ENCODE measurements at places on chromosomes 7 and 10. TPM values are rescaled to one million over a fixed set of nuclear protein-coding genes. Genes with fewer than 3 reads are reported as not detected.

RPEL1 gene
- total RNA-seq, result not detected

SPDYE5 gene
- total RNA-seq, result not detected

GRCh38 chr7:132368246-132368900, 207.9 kb downstream of the PLXNA4 start:
- H3K27ac ChIP-seq, result no peak overlapping the region
- no peaks in the 10 kb centered on the region for H3K36me3 ChIP-seq
- H3K4me1 ChIP-seq, result no peaks in the 10 kb centered on the region
- no peak for DNase-seq
- no peak overlapping the region for H3K4me3 ChIP-seq

- DNase-seq, result no peak
- H3K27ac ChIP-seq, result peak overlapping the region; percentile 51
- no peak overlapping the region for H3K4me3 ChIP-seq
- H3K36me3 ChIP-seq, result no peaks in the 10 kb centered on the region
These were observed 62.3 kb upstream of the AHR start for GRCh38 chr7:17236171-17236570.

DNA sequence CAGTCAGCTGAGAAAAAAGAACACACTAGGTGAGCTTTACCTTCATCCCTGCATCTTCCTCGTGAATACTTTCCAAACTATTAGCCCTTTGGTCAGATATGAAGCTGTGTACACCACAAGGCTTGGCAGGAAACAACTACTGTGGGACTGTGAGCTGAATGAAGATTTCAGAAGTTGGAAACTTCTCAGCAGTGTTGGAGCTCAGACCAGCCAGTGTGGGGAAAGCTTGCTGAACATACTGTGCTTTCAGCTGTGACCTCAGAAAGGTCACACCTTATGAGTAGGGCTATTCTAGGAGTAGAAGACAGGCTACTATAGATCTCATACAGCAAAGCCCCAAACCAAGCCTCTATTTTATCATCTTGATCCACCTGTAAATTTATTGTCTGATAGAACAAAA, 123.6 kb downstream of the EXOC4 start:
- no peak for DNase-seq
- H3K27me3 ChIP-seq, result no peaks in the 10 kb centered on the region
- no peak overlapping the region for H3K4me3 ChIP-seq
- peaks cover 5% of the 10 kb centered on the region for H3K36me3 ChIP-seq

DNA sequence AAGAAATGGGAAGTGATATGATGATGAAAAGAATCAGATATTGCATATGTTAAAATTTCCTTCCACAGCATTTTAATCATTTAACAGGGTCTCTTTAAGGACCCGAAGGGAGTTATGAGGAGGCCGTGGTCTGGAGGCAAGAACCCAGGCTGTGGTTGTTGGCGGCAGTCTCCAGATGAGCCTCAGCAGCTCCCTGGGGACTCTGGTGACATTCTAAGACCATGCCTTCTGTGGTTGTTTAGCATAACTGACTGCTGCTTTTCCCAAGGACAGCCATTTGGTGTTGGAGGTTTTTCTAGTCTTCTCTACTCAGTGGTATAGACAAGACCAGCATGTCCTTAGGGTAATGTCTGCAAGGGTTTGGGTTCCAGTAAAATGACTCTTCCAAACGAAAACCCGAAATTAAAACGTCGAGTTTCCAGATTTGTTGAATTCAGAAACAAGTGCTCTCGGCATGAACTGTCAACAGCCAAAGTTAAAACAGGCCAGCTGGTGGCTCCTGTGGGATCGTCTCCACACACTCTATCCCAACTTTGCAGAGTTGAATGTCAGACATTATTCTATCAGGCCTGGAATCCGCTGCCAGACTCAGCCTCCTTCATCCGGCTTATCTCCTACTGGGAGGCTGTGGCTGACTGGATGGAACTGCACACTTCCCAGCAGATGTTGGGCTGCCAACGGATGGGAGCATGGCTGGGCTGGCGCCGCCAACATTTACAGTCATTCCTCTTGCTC, 183.1 kb downstream of the TAX1BP1 start:
- no peaks in the 10 kb centered on the region for H3K36me3 ChIP-seq
- H3K4me1 ChIP-seq, result peaks cover 59% of the 10 kb centered on the region
- peaks cover 4% of the 10 kb centered on the region for H3K27me3 ChIP-seq
- H3K27ac ChIP-seq, result no peak overlapping the region
- DNase-seq, result no peak
- H3K4me3 ChIP-seq, result no peak overlapping the region

DNA sequence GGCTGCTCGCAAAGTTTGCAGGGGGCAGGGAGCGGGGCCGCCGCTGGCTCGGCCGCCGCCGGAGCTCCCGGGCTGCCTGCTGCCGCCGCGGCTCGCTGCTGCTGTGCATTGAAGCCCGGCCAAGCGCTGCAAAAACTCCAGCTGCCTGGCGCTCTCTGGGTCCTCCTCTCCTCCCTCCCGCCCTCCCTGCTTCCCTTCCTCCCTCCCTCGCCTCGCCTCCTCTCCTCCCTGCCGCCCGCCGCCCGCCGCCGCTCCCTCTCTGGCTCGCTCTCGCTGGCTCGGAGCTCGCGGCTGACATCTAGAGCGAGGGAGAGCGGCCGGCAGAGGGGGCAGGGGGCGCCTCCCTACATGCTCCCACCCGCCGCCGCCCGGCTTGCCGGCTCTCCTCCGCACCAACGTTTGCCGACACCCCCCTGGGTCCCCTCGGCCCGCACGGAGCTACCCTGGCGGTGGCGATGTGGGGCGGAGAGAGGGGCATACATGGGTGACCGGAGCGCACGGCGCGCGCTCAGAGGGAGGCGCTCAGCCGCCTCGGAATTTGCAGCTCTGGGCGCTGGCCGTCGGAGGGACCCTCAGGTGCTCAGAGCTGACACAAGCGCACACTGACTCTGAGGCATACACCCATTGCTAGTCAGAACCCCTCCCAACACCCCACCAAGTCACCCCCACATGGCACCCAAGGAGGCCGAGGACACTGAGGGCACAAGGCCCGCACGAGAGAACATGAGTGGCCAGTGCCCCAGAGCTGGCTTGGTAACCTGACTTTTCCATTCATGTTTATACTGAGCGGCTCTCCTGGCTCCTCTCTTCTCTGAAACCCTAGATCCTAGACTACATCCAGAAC, 1.2 kb upstream of the PLXNA4 start:
- H3K4me1 ChIP-seq, result no peaks in the 10 kb centered on the region
- no peak for DNase-seq
- H3K4me3 ChIP-seq, result no peak overlapping the region
- H3K27me3 ChIP-seq, result peaks cover 48% of the 10 kb centered on the region
- no peak overlapping the region for H3K27ac ChIP-seq
- H3K36me3 ChIP-seq, result no peaks in the 10 kb centered on the region
